ENCODE measurements at places on chromosomes 6 and 20.

DNA sequence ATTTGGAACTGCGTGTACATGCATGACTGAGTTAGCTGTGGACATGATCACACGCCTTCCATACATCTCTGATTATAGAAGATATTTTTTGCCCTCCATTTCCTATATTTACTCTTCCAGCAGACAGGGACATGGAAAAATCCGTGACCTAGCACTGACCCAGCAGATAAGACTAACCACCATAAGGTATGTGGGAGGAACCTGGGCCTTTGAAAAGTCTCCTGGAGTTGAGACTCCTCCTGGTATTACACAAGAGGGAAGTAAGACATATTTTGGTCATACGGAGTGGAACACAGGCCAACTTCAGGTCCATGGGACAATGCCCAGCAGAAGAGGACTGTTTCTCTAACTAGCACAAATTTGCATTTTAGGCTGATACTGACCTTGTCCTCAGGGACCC is 13.7 kb upstream of the SIRPB1 start:
- DNase-seq: no peak

- no peak for DNase-seq
Observed at GRCh38 chr6:63897459-63897858, 261.9 kb downstream of the PHF3 start.

GRCh38 chr20:34112600-34113101 is 608 bp upstream of the EIF2S2 start:
- peak; percentile 56 for DNase-seq

- no peak for DNase-seq
Observed at GRCh38 chr20:17566345-17566744, 3.5 kb upstream of the DSTN start.

- no peak for DNase-seq
Observed at GRCh38 chr6:100371591-100371990, 93.1 kb downstream of the SIM1 start.

GRCh38 chr6:47016261-47016660 is 25.9 kb downstream of the ADGRF1 start:
- no peak for DNase-seq

DNA sequence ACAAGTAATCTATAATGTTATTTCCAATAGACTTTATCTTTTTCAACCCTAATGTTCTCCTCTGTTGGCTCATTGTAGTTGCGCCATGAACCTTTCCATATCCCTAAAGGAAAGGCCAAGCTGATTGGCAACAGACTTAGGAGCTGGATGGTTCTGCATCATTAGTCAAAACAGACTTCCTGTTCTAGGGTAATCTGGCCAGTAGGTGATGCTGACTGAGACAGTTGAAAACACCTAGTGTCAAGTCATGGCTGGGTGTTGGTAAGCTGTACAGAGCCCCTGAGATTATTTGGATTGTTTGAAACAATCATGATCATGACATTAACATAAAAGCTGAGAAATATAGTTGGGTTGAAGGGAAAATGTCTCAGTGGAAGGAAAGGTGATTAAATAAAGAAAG is 231.4 kb downstream of the PHACTR1 start:
- DNase-seq: no peak

DNA sequence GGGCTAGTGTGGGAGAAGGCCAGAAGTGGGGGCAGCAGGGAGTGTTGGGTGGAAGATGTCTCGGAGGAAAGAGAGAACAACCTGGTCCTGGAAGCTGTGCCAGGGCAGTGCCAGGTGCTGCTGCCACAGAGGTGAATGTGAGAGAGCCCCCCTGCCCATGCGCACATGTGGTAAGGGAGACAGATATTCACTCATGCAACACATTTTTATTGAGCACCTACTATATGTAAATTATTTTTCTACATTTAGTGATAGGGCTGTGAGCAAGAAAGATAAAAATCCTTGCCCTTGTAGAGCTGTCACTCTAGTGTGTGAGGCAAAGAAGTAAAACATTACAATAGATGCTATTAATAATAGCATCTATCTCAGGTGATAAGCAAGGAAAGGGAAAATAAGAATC is 471 bp downstream of the CLPSL1 start:
- DNase-seq: no peak

- DNase-seq: no peak
Observed at GRCh38 chr6:73043446-73043845, 181.8 kb downstream of the KHDC1L start.

DNA sequence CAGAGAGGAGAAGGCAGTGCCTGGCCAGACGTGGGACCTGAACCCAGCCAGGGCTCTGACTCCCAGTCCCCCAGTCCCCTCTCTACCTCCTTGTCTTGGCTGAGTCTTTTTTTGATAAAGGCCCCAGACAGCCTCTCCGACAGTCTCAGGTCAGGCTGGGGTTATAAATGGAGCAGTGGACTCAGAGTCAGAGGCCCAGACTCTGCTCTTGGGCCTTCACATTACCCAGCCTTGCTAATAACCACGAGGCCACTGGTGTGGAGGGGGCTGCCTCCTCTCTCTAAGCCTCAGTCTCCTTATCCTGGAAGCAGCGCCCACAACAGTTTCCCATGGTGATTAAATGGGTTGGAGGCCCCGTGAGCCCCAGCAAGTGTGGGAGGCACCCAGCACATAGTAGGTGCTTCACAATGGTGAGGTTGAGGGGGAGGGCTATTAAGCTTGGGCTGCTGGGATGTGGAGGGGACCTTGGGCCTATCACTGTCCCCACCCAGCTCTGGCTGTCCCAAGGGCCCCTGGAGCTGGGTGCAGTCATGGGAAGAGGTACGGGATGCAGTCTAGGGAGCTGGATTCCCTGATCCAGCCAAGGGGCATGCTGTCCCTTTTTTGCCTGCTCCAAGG is 35.7 kb downstream of the TGM2 start:
- DNase-seq: no peak

GRCh38 chr20:53053595-53053994 is 81.4 kb downstream of the TSHZ2 start:
- no peak for DNase-seq

DNA sequence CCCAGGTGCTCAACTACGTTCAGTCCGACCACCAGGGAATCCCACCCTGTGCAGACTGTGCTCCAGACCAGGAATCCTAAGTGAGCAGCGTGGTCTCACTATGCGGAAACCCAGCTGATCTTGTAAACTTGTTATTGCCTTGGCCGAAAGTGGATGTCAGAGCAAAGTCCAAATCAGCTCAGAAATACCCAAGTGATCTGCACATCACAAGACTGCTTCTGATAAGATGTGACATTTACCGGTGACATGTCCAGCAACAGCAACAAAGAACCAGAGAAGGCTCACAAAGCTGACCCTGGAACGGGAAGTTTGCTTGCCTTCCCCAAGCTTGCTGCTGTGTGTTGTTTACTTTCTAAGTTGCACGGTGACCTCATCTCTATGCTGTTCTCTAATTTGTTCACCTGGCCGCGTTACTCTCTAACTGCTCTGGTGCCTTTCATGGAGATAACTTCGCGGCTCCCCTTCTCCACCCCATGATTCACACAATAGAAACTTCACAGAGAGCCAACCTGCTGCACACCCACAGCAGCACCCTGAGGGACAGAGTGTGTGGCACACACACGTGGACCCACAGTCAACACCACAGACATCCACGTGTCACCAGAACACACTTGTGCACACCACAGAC is 1.7 kb downstream of the BNIP5 start:
- DNase-seq: no peak

DNA sequence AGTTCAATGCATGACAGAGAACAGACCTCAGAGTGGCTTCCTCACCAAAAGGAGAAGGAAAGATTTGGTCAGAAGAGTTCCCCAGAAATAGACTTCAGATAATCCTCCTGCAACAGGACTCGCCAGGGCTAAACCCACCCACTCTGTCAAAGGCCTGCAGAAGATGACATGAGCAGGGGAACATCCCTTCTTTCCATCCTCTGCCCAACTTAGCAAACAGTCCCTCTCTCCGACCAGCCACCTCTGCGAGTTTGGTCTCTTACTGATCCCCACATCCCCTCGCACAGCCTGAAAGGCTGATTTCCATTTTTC is 7.5 kb downstream of the NFATC2 start:
- DNase-seq: peak; percentile 82

GRCh38 chr6:57432919-57433684 is 115.7 kb downstream of the PRIM2 start:
- DNase-seq: peak; percentile 42

- no peak for DNase-seq
Observed at GRCh38 chr20:12262747-12263146, 345.1 kb downstream of the BTBD3 start.

GRCh38 chr20:10427060-10427692 is 6.8 kb downstream of the MKKS start:
- peak; percentile 53 for DNase-seq

DNA sequence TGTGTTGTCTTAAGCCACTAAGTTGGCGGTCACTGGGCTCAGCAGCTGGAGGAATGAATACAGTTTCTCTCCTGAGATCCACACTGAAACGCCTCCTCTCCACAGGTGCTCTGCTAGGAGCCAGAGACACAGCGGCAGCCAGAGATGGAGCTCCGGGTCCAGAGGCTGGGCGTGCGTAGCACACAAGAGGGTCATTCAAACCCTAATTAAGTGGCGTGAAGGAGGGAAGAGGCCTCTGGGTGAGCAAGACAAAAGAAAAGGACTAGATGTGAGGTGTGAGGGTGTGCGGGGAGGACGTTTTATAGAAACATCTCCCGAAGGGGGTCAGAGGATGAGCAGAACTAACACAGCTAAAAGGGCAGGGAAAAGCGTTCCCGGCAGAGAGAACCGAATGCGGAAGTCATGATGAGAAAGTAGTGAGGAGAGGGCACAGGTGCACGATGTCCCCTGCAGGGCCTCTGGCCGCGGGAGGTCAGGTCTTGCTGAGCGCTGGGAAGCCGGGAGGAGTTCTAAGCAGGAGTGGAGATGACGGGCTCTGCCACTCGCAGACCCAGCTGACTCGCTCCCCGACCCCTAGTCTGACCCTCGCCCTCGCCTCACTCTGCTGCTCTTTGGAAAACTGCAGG is 54.4 kb downstream of the BMP7 start:
- no peak for DNase-seq

DNA sequence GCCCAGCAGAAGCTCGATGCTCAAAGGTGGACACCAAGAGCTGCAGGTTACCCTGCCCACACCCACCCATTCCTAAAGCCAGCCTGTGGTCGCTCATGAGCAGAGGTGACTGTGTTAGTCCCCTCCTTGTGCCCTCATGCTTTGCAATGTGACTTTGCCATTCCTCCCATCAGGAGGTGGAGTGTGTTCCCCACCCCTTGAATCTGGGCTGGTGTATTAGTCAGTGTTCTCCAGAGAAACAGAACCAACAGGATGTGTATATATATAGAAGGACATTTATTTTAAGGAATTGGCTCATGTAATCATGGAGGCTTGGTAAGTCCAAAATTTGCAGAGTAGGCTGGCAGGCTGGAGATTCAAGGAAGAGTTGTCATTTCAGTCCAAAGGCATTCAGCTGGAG is 54.4 kb upstream of the RNF24 start:
- DNase-seq: no peak

DNA sequence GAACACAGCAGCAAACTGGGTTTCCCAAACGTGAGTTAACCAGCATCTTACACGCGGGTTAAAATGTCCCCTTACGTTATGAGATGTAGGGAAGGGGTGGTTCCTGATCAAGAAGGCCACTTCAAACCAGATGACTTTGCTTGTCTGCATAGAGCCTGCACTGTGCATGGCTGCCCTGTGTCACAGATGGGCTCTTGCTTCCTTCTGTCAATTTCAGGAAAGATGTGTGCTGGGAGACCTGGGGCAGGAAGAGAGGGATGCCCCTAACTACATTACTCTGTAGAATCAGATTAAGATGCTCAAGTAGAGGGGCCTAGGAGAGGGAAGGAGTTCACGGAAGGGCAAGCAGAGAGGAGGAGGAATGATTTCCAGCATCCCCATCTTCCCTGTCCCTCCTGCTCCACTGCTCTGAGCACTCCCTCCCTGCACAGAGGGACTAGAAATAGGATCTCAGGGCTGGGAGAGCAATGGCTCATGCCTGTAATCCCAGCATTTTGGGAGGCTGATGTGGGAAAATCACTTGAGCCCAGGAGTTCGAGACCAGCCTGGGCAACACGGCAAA is 63.5 kb upstream of the ZMYND8 start:
- no peak for DNase-seq

DNA sequence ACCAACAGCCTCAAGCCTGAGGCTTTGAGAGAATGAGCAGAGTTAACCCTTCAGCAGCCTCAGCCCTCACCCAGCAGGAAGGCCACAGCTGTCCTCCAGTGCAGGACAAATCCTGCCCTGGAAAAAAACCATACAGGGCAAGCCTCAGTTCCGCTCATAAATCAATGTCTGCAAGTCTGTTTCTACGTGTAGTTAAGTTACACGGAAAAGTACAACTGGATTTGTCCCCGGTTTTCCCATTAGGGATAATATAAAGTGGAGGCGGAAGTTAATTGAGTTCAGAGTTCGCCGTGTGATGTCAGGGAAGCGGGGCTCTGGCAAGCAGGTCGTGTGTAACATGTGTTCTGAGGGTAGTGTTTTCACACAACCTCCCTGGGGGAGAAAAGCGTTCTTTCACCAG is 44.2 kb upstream of the EYA2 start:
- DNase-seq: no peak

DNA sequence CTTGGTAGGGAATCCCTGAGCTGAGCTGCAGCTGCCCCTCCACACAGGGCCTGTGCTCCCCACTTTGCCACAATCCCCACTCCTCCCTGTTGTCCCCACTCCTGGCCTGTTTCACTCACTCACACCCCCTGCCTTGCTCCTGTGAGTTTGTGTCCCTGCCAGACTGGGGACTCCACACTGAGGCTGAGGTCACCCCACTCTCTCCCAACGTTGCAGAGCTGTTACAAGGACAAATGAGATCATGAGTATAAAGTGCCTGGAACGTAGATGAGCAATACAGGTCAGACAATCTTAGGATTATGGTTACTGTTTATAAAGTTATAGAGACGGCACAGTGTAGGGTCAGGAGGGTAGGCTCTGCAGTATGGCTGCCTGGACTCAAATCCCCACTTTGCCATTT is 426.0 kb upstream of the SULF2 start:
- no peak for DNase-seq

GRCh38 chr6:13395272-13396237 is 67.2 kb upstream of the TBC1D7 start:
- peak; percentile 81 for DNase-seq
